ENCODE measurements at places on chromosomes 2 and 18.

DNA sequence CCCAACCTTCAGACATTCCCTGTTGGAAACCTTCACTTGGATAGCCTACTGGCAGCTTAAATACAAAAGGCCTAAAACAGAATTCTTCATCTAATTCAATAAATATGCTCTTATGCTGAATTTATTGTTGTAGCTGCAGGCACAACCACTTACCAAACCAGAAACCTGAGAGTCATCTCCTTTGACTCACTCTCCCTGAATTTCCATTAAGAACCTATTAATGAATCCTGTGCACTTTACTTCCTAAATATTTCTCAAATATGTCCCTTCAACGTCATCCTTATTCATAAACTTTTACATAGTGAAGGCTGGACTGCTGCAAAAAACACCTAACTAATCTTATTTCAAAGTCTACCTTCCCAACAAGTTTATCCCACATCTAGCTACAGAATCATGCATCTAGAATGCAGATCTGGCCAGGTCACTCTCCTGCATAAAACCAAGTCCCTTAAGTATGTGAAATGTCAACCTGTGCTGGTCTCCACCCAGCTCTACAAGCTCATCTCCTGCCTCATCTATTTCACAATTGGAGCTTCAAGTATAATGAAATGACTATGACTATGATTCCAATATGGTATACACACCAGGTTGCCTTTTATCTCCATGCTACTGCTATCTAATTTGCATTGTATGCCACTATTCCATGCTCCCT is 354.2 kb downstream of the ZEB2 start:
- DNase-seq: no peak

DNA sequence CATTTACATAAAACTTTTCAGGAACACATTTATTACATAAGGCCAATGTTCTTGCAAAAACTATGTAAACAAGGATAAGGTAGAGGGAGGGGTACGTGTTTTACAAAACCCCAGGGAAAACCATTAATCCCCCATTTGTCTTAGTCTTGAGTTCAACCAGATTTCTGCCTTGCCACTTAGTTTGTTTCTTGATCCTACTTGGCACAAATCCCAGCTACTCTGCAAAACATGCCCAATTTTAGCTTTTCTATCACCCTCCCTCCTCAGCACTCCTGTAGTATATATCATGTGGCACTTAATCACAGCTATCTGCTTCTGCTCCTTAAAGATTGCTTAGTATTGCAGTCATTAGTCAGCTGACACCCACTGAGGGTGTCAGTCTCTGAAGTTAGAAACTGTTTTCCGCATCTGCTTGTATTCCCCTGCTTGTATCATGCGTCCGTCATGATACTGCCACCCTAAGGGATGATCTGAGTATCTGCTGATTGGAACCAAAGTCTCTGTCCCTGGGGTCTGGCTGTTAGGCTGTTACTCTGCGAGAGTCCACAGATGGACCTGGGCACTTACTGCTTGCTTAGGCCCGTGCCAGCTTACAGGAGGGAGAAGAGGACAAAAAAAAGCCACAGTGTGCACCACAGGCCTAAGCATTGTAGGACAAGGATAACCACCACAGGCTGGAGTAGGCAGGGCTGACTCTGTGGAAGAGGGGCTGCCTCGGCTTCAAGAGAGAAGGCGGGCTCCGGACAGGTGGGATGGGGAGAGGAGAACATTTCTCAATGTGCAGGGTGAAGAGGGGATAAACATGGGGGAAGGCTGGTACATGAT is 82.2 kb downstream of the EPAS1 start:
- DNase-seq: no peak

- DNase-seq: peak; percentile 97
Observed at GRCh38 chr2:118088051-118089024, at the start of gene INSIG2. Gene INSIG2 (plus strand): TSS chr2:118088471. CDS start chr2:118096557, 8,086 bp downstream.

DNA sequence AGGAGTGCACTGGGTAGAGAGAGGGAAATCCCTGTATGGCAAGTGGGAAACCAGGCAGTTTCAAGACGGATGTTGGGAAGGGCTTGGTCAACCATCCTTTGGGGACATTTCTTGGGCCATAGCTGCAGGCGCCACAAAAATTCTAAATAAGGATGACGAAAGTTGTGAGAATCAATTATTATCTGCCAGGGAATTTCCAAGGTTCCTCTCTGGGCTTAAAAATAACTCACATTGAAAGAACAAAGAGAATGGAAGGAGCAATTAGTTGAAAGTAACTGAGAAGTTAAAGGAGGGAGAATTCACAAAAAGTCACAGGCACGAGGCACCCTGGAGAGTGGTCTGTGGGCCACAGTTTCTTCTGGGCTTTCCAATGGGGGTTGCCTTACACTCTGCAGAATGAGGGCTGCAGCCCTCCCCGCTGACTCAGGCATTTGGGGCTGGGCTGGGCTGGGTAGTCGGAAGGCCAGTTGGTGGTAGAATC is 195.7 kb downstream of the SMAD7 start:
- DNase-seq: no peak

DNA sequence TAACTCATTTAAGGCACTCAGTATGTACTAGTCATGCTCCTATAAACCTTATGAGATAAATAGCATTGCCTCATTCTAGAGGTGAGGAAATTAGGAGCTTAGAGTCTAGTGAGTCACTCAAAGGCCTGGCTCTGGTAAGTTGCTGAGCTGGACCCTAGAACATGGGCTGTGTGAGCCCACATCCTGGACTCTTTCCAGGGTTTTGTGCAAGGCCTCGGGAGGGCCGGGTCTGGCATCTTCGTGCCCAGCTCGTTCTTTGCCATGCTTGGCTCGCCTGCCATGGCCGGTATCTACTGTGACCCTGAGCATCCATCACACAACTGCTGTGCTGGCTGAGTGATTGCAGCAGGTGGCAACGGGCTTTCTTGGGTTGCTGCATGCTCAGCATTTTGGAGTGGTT is 168.0 kb downstream of the LPIN1 start:
- DNase-seq: no peak

DNA sequence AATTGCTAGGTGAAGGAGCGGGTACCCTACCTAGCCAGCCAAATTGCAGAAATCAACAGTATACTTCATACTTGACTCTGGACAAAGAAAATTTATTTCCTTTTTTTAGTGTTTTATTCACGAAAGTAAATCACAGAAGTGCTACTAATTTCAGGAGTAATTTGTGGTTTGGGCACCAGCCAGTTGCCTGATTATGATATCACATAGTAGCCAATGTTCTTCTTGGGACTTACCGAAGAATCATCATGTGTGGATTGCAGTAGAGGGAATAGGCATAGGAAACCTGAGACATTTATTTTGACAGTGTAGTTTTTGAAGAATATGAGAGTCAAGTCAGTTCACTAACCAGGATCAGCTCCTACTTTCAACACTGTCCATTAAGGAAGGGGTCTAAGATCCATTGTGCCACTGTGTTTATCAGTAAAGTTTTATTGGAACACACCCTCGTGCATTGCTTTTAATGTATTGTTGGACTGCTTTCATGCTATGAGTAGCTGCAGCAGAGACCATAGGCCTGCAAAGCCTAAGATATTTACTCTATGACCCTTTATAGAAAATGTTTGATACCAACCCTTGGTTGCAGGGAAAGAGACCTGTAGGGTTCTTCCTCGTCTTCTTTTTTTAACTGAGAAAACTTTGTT is 32.1 kb downstream of the TNFRSF11A start:
- no peak for DNase-seq

GRCh38 chr2:46082531-46083485 is 214.4 kb upstream of the EPAS1 start:
- no peak for DNase-seq

DNA sequence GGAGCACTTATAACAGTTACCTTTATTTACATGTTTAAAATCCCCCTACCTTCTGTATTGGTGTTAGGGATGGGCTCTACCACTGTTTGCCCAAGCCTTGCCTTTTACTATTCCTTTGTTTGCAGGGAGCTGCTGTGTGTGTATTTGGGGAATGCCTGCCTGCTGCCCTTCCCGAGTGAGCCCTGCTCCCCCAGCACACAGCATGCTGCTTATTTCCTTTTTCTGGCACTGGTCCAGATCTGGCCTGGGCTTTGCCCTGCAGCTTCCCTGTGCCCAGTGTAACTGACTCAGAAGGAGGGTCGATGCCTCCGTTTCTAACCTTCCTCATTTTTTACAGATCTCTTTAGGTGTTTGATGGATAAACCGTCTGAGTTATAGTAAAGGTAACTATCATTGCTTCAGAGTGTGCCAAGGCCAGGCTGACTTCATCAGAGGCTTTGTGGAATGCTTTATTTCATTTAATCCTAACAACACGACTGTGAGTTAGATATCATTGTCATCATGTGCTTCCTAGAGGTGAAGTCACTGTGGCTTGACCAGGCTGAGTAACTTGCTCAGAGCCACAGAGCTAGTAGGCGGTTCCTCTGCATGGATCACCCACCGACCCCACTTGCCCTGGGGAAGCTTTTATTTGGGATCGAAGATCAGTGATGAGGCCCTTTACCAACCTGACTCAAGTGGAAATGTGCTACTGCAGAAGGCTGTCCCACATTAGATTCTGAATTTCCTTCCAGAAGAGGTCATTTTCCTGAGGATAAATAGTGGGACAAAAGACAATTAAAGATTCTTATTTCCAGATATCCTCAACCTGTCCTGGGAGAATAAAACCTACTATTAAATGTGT is 238.8 kb downstream of the ZNF407 start:
- no peak for DNase-seq

GRCh38 chr2:196309691-196310090 is 138.3 kb upstream of the STK17B start:
- no peak for DNase-seq

GRCh38 chr2:219056176-219056895 is 4.4 kb downstream of the IHH start:
- DNase-seq: no peak

DNA sequence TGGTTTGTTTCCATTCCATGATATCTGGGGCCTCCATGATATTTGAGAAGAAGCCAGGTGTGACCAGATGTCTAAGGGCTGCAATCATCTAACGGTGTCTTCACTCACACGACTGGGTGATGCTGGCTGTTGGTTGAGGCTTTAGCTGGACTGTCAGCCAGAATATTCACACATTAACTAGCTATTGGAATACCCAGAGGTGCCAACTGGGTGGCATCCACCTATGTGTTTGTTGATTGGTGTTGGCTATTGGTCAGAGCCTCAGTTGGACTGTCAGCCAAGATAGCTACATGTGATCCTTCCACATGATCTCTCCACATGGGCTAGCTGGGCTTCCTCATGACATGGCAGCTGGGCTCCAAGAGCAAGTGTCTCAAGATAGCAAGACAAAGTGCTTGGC is 117.4 kb downstream of the CDCA7 start:
- DNase-seq: no peak

- no peak for DNase-seq
Observed at GRCh38 chr2:38584881-38585280, 17.8 kb downstream of the HNRNPLL start.

- no peak for DNase-seq
Observed at GRCh38 chr2:45134014-45134413, 124.8 kb upstream of the SIX2 start.

GRCh38 chr2:97751752-97752151 is 38.4 kb downstream of the ZAP70 start:
- no peak for DNase-seq

DNA sequence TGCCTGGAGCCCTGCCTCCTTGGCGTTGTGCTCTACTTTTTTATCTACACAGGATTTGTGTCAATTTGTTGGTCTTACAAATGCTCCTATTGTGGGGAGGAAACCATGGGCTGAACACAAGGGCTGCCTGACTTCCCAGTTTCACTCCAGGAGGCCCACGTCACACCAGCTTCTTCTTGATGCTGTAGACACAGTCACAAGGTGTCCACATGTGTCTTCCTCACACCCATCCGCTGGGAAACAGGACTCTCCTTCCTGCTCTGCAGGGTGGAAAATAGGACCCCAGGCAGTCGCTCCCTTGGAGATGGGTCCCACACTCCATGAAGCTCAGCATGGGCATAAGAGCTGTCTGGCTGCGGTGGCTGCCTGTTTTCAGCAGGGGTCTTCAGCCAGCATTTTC is 468.2 kb downstream of the EPHA4 start:
- DNase-seq: no peak

- DNase-seq: peak; percentile 68
Observed at GRCh38 chr2:216632952-216633615, at the start of gene IGFBP2. Gene IGFBP2 (plus strand): TSS chr2:216633420. CDS start chr2:216633524, 104 bp downstream.

DNA sequence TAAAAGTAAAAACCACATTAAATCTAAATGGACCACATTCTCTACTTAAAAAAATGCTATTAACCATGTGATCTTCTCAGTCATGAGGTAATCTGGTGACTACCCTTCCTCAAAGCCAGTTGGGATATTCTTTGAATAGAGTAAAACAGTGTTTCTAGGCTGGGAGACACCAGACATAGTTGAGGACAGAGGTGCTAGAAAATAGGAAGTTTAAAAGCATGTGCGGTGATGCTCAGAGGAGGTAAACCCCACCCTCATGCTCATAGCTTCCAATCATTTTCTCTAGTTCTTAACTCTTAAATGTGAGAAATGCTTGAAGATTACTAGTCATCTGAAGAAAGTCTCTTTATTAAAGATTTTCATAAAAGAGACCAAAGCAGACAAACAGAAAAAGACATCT is 30.7 kb upstream of the ELAC1 start:
- no peak for DNase-seq

DNA sequence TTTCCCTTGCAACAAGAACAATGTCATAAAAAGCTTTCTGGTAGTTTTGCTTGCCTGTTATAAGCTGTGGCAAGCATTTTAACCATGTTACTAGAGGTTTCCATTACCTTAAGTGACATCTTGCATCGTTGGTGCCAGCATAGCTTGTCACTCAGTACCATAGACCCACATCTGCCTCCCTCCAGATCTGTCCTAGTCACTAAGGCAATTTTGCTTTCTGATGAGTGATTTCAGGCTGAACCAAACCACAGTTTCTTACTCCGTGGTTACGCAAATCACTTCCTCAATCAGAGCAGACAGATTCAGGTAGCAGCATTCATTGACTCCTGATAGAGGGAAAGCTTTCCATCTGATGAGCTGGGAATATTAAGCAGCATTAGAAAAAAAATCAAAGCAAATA is 1057.5 kb upstream of the FAM98A start:
- no peak for DNase-seq

DNA sequence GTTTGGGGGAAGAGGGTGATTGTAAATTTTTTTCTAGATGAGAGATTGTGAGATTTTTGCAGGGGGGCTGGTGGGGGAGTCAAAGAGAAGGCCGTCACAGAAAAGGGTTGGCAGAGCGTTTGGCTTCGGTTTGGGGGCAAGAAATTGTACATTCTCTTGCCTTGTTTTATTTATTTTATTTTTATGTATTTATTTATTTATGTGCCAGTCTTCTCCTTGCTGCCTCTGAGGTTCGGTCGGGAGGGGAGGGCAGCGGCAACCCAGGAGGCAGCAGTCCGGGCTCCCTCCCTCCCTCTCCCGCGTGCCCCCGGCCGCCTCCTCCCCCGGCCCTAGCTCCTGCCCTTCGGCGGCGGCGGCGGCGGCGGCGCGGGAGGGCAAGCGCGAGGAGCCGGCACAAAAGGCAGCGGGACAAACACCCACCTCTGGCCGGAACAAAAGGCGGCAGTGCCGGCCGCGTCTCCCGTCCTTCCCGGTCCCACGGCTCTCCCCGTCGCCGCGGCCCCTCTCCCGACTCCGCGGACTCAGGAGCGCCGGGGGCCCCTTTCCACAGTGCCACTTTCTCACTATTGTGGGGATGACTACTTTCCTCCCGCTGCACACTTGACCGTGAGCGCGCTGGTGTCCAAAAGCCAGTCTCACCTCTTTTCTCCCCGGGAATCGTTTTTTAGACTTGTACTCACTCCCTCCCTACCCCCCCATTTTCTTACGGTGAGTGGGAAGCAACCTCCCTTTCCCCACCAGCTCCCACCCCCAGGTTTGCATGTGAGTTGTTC is 1.2 kb downstream of the BCL11A start:
- DNase-seq: no peak

- DNase-seq: no peak
Observed at GRCh38 chr18:60215432-60215831, 157.1 kb downstream of the MC4R start.

Data from NCI-H1930 (cell line).